ENCODE measurements at places on chromosomes 3 and 15.

- DNase-seq = no peak
These were observed 149.8 kb upstream of the GBE1 start for GRCh38 chr3:81911221-81911620.

GRCh38 chr3:58633157-58633865, 33.3 kb downstream of the FAM3D start:
- no peak for DNase-seq

DNA sequence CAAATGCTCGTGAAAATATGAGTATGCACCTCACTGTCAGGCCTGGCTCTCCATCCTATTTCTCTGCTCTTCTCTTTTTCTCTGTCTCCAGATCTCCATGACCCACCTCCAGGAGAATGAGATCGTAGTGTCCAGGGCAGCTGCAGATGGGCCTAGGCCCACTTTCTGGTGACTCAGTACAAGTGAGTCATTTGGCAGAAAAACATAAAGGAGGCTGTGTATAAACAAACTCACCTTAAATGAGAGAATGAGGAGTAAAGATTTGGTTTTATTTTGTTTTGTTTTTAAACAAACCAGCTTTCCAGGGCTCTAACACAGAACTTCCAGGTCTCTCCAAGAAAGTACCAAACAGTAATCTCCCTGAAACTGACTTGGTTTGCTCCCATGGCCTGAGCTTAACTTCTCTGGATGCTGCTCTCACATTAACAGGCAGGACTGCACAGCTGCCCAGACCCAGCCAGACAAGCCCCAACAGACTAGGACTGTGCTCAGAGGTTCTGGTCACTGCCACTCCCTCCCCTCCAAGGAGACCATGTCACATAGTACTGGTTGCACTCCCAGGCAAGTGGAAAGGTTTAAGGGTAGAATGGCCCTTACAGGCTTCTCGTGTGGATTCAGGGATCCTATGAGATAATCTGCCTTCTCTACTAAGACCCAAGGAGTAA, 1.5 kb upstream of the HEG1 start:
- DNase-seq = peak; percentile 68

DNA sequence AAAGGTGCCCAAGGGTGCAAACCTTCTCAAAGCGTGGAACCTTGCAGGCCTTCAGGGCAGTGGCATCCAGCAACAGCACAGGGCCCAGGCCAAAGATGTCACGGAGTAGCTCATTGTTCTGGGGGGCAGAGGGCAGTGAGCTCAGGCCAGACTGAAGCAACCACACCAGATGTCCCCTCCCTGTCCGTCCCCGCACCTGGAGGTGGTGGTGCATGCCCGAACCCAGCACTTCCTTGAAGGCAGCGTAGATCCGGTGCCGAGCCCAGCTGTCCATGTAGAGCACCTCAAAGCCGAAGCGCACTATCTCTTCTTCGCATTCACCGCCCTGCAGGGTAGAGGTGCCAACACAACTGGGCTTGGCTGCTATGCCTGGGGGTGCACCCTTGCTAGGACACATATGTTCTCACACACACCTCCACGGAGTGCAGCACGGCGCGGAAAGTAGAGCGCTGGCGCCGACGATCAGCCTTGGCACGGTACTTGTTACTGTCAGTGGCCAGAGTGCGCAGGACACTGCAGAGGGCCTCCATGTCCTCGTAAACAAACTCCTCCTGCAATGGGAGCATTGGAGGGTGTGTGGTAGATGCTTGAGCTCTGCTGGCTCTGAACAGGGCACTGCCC, 3.7 kb downstream of the IFRD2 start:
- no peak for DNase-seq

DNA sequence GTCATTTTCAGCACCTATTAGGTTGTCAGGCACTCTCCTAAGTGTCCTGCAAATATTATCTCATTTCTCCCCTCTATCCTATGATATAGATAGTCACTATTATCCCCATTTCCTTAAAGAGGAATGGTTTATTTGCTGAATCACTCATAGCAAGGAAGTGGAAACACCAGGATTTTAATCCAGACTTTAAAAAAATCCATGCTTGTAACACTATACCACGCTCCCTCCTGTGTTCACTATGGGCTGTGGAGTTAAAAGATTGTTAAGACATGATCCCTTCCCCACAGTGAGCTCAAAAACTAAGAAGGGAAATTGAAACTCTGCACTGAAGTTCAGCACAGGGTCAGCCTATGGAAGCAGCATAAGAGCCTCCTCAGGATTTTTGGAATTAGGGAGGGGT, 60.2 kb downstream of the TMEM39A start:
- DNase-seq = peak; percentile 41

DNA sequence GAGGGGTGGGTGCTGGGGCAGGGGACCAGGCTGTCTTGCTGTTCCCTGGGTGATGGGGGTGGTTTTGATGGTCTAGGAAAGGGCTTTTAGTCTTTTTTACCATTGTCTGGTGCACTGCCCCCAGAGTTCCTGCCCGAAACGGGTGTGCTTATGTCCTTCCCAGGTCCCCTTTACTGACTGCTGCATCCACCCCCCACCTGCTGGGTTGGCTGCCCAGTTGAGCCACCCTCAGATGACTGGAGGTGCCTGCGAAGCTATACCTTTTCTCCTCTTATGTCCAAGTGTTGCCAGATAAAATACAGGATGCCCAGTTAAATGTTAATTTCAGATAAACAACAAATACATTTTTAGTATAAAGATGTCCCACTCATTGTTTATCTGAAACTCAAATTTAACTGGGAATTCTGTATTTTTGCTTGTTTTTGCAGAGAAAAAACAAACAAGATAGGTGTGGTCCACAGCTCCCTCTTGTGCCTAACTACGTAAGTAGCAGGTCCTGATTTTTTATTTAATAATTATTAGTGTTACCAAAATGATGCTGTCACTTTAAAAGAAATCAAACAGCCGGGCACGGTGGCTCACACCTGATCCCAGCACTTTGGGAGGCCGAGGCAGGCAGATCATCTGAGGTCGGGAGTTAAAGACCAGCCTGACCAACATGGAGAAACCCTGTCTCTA, 6.1 kb upstream of the RPP14 start:
- peak; percentile 13 for DNase-seq

DNA sequence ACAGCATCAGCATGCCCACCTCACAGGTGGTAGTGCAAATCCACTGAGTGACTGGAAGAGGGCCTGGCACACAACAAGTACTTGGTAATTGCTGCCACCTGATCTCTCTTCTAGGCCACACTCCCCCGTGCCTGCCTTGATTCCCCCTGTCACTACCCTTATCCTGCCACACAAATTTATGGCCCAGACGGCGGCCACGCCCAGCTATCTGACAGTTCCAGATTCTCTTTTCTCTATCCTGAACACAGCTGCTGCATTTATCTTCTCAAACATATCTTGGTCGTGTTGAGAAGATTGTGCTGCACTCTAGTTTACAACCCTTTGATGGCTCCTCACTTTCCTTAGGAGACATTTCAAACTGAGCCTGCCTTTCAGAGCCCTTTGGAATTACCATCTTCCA, 585.2 kb downstream of the NTRK3 start:
- no peak for DNase-seq

DNA sequence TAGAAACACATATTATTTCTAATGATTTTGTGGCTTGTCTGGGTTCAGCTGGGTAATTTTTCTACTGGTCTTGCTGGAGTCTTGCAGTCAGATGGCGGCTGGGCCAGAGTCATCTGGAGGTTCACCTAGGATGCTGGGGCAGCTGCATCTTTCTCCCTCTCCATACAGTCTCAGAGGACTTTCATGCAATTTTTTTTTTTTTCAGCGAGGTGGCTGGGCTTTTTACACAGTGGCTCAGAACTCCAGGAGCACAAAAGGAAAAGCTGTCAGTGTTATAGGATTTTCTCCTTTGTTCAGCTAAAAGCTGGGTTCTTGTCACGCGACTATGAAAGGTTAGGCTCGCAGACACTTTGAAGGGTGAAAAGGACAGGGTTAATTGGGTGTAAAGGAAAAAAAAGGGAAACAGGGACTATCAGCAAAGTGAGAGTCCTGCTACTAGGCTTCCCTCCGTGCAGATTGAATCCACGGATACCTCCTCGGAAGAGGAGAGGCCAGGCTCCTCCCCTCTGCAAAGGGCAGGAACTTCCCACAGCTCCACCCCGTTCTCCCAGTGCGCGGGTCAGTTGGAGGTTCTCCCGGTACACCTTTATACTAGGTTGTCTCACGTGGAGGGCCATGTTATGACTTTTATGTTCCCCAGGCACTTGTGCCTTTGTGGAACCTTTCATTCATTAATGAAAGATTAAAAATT, 44.3 kb downstream of the ADGRG7 start:
- DNase-seq = no peak

DNA sequence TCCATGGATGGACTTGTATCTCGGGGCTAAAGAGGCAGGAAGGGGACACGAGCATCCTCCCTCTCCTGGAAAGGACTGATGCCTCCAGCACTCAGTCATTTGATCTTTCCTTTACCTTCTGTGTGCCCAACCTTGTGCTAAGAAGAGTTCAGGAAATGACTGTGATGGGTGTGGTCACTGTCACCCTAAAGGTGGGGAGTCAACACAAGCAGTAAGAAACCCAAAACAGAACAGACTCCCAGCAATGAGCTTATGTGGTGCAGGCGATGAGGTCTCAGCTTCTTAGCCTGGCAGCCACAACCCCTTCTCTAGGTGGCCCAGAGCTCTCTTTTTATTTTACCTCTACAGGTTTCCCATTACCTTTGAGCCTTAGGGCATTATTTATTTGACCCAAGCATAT, 3.8 kb downstream of the MPI start:
- DNase-seq = no peak

DNA sequence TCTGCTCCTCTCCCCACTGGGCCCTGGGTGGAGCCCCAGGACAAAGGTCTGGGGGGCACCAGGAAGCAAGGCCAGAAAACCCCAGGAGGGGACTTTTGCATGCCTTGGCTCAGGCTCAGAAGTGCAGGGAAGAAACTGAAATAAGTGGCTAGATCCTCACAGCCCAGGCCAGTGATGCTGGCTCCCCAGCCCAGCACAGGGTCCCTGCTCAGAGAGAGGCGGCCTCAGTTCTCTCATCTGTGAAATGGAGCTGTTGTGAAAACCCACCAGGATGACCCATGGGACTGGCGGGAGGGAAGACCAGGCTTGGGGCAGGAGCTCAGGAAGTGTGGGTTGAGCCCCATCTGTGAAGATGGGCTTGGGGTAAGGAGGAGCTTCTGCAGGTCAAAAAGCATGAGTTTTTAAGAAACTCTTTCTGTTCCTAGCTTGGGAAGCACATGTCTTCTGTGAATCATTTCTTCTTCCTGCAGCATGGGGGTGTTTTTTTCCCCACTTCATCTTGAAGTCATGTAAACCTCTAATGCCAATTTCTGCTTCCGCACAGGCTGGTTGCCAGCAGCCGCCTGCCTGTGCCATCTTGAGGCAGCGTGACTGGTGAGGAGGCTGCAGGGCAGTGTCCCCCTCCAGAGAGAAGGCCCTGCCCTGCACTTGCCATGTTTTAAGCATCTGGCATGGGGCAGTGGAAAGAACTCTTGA, 118.6 kb downstream of the SMAD6 start:
- DNase-seq = no peak

GRCh38 chr3:171522651-171523050, 62.4 kb upstream of the TNIK start:
- DNase-seq = no peak

- no peak for DNase-seq
These were observed 184.3 kb downstream of the P3H2 start for GRCh38 chr3:189936201-189936945.

GRCh38 chr15:89172921-89173320, 48.5 kb downstream of the RLBP1 start:
- DNase-seq = no peak

DNA sequence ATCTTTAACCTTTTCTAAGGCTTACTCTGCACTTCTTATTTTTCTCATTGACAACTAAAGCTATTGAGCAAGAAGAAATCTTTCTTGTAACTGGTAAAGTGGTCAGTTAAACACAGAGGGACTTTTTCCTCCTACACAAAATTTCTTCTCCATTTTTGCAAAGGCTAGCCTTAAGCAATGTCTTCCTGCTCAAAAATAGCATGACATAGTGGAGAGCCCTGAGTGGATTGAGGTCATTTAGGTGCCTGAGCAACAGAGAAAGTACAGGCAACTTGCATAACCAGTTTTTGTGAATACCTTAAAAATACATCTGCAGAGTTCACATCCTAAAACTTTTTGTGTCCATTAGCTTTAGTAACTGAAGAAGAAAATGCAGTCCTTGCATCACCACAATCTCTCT, 144.7 kb upstream of the TTC14 start:
- DNase-seq = peak; percentile 10

GRCh38 chr3:68953816-68954444, 21.6 kb upstream of the TAFA4 start:
- DNase-seq = no peak

DNA sequence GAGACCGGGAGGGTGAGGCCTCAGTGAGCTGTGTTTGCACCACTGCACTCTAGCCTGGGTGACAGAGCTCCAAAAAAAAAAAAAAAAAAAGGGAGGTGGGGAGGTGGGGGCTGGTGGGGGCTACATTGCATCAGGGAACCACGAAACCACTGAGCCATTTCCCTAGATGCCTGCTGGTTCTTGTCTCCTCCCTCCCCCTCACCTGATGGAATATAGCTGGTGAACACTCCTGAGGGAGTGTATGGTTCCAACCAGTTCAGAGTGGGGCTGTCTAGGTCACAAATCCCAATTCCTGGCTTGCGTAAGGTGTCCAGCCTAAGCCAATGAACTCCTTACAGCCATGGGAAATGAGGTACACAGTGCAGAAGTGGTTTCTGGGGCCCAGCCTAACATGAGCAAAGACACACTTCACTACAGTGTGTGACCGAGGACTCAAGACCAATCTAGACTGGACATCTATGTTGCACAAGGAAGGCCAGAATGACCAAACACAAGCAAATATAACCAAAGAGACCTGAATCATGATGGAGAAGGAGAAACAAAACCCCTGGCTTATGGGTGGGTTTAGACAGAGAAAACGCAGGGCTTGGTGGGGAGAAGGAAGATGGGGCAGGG, 39.1 kb upstream of the OSBPL11 start:
- DNase-seq = no peak
